ENCODE measurements at places on chromosomes 6 and 20.
A peak's percentile ranks its signal among the peaks of the same experiment; 100 is the strongest.

DNA sequence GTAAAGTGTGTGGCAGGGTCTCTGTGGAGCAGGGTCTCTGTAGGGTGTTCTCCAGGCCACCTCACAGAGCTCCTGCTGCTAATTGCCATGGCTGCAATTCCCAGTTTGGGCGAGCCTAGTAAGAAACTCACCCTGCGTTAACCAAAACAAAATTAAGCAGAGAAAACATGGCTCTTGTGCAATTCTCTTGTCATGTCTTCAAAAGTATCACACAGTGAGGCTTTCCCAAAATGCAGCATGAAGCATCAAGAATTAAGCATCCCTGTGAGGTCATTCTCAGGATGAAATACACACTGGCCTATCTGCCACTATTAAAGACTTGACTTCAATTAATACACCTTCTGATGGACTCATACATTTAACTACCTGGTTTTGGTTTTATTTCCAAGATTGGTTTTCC is 72.8 kb downstream of the KIF13A start:
- DNase-seq = no peak

GRCh38 chr6:111338843-111339242 is 144.2 kb downstream of the REV3L start:
- DNase-seq = no peak

- no peak for DNase-seq
These were observed at the start of gene GNMT for GRCh38 chr6:42960243-42961019. Gene GNMT, plus strand, starts transcription at chr6:42960754. Its CDS starts 14 bp downstream, at chr6:42960768.

GRCh38 chr6:159941286-159942113 is 27.4 kb upstream of the IGF2R start:
- peak; percentile 9 for DNase-seq

- no peak for DNase-seq
These were observed 217.8 kb upstream of the TSHZ2 start for GRCh38 chr20:52754366-52754765.

DNA sequence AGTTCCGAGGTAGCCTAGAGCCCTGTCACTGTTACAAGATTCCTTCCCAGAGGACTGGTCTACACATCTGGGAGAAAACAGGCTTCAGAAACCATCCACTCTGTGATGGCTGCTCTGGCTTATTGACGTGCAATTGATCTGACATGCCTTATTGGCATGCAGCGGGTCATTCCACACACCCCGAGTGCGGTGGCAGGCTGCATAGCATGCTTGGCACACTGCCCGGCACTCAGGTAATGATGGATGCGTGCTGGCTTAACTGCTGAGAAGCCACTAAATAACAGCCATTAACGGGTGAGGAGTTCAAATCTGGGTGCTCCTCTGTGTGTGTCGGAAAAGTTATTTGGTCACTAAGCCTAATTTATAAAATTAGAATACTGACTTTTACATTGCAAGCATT is 67.9 kb upstream of the CDH4 start:
- no peak for DNase-seq

GRCh38 chr20:61549865-61550264 is 297.8 kb downstream of the CDH4 start:
- no peak for DNase-seq

GRCh38 chr6:151023342-151023741 is 157.8 kb downstream of the MTHFD1L start:
- no peak for DNase-seq

GRCh38 chr20:38084425-38084951 is 50.9 kb downstream of the RPRD1B start:
- no peak for DNase-seq

DNA sequence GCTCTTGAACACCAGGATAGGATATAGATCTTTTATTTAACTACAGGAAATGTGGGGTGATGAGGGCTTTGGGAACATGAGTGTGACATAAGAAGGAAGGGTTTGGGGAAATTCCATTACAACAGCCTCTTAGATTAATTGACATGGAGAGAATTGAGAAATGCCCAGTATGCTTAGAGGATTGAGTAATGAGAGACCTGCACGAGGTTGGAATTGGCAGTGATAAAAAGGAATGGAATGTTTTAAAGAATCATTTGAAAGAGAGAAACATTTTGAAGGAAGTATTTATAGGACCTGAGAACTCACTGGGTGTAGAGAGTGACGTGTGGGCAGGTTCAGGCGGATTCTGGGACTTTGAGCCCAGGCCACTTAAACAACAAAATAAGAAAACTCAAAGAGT is 227.0 kb downstream of the BMP2 start:
- DNase-seq = no peak

DNA sequence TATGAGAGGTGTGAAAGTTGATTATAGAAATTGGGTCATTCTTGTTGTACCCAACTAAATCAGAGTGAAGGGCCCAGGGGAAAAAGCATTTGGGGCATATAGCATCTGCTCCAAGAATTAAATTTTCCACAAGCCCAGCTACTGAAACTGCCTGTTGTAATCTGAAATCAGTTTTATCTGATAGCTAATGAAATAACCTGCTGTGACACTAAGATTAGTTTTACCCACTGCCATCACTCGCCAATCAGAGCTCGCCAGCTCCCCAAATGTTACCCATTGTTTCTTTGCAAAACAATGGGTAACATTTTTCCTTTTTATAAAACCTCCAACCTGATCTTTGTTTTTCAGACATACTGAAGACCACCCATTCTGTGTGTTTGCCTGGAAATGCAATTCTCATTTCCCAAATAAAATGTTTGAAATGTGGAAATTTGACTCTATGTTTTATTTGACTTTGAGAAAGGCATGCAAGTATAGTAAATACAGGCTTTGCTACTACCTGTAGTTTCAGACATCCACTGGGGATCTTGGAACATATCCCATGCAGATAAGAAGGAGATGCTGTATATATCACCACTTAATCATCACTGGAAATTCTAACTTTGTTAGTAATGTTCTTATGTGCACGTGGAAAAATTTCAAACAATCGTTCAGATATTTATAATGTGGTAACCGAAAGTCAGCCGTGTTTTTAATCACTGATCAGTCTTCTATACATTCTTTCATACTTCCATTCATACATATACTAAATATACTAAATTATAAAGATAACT is 6.3 kb upstream of the AHI1 start:
- DNase-seq = no peak

GRCh38 chr6:89291256-89291819 is 23.8 kb downstream of the GABRR2 start:
- no peak for DNase-seq

GRCh38 chr20:51600016-51600420 is 57.5 kb upstream of the NFATC2 start:
- no peak for DNase-seq

DNA sequence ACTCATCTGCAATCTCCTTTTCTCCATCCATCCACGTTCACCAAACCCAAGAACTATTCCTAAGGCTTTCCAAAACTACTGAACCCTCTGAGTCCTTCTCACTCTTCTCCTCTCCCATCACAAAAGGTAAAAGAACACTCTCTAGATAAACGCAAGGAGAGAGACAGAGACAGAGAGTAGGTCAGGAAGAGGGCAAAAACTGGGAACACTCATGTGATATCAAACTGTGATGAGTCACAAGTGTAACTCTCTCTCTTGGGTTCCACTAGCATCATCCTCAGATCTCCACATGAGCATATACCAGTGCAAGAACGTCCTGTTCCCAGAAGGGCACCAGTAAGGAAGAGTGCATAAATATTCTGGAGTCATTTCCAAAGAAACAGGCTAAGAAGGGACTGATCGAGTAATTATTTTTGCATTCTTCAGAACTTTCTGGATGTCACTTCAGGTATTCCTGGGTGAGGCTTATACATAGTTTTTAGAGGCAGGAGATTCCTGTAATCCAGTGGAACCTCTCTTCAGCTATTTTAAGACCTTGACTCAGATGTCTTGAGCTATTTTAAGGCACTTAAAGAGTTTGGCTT is 47.3 kb upstream of the STXBP5 start:
- no peak for DNase-seq

GRCh38 chr6:106546261-106546690 is 83.0 kb downstream of the RTN4IP1 start:
- DNase-seq = no peak

GRCh38 chr20:37804584-37805566 is 98.1 kb upstream of the VSTM2L start:
- no peak for DNase-seq

DNA sequence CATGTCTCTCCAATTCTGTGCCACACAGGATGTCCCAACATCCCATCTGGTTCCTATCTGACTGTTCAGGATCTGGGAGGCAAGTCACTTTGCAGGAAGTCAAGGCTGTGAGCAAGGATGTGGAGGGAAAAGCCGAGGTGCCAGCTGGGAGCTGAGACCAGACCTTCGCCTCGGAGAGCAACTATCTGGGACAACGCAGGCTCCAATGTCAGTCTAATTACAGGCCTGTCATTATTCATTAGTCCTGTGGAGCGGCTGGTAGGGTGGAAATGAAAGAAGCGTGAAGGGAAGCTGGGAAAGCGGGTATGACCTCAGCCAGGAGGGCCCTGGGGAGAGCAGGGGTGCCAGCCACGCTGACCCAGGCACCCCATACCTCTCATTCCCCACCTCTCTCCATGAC is 147.3 kb downstream of the UNC5CL start:
- DNase-seq = no peak

GRCh38 chr6:161682982-161683381 is 409.1 kb upstream of the AGPAT4 start:
- no peak for DNase-seq

GRCh38 chr6:143205585-143205984 is 144.9 kb downstream of the AIG1 start:
- DNase-seq = no peak

DNA sequence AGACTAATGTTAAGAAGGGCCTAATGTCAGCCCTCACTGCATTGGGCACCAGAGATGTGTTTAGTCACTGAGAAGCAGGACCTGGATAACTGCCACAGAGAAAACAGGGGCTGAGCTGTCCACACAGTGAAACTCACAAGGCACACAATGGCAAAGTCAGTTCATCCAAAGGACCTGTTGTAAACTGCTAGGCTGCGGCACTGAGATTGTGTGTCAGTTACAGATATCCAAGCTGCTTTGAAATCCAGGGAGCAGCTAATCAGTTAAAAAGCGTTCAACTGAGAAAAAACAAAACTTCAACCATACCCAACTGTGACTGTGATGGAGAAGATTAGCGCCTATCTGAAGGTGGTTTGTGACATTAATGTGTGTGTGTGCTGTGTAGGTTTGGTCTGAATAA is 27.8 kb upstream of the TMEM14A start:
- DNase-seq = no peak

GRCh38 chr6:79353226-79353625 is 118.7 kb upstream of the HMGN3 start:
- DNase-seq = no peak

DNA sequence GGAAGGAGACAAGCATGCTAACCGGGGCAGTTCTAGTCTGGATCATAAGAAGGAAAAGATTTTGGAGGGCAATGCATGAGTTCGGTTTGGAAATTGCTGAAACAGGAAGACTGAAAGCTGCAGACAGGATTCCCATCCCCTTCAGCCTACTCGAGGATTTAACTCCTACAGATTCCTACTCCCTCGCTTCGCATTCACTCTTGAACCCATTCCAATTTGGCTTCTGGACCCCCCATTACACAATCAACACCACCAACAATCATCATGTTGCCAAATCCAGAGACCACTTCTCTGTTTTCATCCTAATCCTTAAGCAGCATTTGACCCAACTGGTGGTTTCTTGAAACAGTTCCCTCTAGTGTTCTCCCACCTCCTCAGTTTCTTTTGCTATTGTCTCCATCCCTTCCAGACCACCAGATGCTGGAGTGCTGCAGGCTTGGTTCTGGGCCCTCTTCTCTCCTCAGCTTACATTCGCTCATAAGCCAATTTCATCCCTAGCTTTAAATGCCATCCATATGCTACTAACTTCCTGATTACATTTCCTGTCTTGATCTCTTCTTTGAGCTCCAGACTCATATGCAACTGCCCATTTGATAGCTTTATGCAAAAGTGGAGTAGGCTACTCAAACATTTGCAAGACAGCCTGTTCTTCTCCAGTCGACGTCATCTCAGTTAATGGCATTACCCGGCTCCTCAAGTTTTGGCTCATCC is 66.5 kb downstream of the DTNBP1 start:
- DNase-seq = no peak

GRCh38 chr6:7144872-7145584 is 37.3 kb downstream of the RREB1 start:
- no peak for DNase-seq

DNA sequence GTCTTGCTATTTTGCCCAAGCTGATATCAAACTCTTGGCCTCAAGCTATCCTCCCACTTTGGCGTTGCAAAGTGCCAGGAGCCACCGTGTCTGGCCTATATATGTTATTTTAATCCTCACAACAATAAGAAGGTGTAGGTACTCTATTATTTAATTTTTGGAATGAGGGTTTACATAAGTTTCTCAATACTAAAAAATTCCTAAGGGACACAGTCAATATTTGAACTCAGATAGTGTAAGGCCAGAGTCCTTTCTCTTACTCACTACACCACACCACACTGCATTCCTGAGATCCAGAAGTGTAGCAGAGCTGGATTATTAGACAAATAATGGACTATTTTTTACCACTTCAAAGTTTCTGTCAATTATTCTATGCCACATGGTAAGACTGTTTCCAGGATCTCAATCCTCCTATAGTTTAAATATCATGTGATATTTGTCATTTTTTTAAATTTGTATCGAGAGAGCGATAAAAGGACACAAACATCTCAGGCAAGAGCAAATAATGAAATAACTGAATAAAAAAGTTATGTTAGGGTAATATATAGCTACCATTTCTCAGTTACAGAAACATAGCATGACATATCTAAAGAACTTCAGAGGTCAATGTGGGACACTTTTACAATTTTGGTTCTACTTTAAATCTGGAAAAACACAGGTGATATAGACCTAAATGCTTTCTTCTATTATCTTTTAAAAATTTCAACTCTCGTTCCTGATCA is 162.2 kb upstream of the THEMIS start:
- no peak for DNase-seq

- DNase-seq = no peak
These were observed 83.9 kb downstream of the SESN1 start for GRCh38 chr6:109010705-109011102.

DNA sequence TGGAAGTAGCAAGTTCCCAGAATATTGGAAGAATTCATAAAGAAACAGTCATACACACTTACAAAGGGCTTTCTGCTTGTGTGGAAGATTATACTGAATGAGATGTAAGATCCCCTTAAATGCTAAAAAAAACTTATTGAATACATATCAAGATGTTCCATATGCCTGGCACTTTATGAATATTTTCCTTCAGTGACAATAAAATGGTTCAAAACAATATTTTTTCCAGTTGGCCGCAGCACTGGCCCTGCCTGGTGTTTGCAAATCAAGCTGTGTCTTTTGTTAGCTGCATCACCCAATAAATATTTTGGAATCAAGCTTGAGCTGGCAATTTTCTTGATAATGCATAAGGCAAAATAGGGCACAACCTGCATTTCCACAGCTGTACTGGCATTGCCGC is 51.2 kb downstream of the CFAP61 start:
- DNase-seq = no peak
